ENCODE measurements at places on chromosomes 3 and 15.

DNA sequence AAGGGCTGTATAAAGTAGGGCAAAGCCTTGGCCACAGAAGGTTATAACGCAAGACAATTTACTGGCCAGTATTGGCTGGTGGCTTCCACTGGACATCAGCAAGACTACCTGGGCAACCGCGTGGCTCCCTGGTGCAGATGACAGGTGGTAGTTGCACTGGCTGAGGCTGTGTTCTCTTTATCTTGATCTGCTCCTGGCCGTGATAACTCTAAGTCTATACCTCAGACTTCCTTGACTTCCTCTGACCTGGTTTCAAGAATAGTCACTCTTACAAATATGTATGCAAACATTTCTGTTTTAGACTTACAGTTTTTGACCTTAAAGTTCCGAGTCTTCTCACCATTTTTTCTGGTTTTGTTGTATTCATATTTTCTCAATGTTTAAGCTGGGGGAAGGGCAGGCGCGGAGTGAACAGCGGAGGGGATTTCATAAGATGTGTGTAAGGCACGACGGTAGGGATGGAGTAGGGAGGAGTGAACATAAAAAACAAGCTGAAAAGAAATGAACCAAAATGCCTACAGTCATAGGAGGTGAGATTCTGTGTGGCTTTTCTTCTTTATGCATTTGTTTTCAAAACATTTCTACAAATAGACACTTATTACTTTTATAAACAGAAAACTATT lies 15.2 kb upstream of the TMEM212 start:
- DNase-seq, result no peak

DNA sequence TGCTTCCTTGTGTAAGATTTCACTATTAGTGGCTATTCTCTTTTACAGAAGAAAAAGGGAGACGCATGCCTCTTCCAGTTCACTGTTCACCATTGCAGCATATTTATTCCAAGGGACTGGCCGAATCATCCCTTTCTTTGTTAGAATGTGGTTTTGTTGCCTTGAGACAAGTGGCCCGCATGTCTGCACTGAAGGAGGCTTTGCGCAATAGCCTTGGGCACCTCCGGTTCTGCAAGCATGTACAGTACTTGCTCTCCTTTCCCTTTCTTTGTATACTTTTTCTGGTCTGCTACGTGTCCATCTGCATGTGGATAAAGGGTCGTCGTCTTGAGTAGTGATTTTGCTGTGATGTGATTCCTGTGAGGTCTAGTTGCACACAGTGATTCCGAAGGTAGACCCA lies 43.0 kb downstream of the FLNB start:
- peak; percentile 63 for DNase-seq

DNA sequence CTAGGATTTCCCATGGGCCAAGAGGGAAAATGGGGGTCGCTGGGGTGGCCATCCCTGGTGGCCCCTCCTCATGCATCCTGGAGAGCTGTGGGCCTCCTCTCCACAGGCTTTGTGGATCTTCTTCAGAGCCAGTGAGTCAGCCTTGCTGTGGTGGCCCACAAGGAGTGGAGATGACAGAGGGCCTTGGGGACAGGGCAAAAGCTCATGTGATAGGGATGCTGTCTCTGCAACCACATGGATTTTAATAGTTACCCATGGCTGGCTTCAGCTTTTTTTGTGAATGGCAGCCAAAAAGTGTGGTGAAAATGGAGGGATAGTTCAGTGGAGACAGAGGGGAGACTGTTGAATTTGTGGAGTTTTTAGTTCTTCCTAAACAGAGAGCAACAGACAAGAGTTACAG lies 1.2 kb downstream of the TF start:
- no peak for DNase-seq

DNA sequence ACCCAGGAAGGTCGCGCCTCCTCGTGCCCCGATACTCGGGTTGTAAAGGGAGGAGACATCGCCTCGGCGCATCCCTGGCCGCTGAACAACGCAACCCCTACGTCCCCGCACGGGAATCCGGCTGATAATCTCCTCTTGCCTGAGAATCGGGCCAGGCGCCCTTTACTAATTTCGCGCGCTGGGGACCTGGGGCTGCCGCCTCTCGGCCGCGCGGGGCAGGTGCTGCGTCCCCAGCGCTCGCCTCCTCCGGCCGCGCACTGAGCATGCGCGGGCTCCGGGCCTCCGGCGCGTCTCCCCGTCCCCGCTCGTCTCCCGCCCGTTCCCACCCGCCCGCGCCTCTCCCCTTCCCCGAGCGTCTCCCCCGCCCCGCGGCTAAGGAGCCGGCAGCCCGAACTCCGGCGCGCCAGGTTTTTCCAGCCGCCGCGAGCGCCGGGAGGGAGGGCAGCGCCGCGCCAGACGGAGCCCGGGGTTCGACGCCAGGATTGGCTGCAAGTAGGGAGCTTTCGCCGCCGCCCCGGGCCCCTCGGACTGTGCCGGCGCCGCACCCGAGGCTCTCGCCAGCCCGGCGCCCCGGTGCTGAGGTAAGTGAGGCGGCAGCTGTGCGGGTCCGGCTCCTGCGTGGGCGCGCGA lies at the start of gene CNTN4:
CNTN4 (plus strand) TSS at position 469 of the 630 bp plus-strand sequence.
- DNase-seq, result peak; percentile 23

DNA sequence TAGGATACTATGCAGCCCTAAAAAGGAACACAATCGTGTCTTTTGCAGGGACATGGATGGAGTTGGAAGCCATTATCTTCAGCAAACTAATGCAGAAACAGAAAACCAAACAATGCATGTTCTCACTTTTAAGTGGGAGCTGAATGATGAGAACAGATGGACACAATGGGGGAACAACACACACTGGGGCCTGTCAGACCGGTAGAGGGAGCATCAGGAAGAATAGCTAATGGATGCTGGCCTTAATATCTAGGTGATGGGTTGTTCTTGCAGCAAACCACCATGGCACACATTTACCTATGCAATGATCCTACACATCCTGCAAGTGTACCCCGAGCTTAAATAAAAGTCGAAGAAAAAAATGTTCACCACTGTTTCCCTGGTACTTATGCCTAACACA lies 17.5 kb downstream of the SENP7 start:
- DNase-seq, result no peak

DNA sequence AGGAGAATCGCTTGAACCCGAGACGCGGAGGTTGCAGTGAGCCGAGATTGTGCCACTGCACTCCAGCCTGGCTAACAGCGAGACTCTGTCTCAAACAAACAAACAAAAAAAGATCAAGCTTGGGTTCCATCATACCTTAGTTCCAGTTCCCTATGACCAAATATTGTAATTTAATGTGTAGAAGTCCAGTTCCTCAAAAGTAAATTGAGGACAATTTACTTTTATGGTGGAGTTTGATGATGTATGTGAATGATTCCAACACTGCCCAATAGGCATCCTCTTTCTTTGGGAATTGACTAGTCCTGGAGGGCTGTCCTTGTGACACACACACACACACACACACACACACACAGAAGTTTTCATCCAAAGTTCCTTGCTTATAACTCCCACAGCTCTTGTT lies 2.8 kb upstream of the PKM start:
- DNase-seq, result no peak

- no peak for DNase-seq
Measured at GRCh38 chr3:140870351-140870750, 71.3 kb upstream of the SLC25A36 start.

DNA sequence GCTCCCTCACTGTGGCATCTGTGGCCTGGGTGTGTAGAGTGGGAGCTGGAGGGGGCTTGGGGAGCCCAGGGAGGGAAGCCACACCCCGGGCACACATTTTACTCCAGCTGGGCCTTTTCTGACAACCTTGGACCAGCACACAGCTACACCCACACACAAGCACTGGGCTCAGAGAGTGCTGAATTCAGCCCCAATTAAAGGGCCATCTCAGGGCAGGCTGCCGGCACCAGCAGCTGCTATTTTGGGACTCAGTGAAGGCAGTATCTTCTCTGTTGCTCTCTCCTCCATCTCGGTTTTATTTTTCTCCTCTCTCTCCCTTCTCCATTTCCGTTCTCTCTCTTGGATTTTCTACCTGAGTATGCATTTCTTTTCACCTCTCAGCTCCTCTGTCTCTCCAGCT lies 19.1 kb upstream of the TBC1D21 start:
- DNase-seq, result no peak

DNA sequence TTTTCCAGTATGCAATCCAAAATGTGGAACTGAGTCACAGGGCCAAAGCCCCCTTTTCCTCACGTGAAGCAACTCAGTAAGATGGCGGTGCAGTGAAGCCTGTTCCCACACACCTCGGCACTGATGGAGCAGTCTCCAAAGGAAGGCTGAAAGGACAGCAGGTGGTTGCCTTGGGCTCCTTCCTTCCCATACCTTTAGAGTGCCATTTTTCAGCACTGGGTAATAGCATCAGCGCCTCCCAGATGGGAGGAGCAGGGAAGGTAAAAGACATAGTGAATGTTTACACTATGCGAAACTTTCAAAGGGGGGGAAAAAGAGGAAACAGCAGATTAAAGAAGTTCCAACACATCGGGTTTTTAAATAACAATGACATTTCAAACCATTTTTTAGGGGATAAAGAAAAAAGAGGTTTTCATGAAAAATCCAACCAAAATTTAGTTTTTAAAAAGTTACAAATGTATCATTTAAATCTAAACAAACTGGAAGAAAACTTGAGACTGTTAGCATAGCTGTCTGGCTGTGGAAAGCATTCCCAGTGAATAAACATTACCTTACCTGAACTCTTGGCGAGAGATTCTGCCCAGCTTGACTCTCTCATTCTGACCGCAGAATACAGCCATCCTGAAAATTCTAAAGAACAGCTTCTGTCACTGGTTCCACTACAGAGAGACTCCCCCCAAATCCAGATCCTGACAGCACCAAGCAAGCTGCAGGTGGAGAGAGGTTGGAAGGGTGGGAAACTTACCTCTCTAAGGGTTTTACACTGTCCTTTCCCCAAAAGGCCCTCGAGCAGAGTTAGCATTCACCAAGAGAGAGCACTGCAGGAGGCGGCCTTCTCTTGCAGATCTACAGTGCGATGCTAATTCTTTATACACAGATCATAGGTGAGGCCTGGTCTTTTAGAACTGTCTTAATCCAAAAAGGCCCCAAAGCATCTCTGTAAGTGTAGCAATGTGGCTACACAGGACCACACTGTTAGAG lies 32.6 kb downstream of the ABCC5 start:
- no peak for DNase-seq

- no peak for DNase-seq
Measured at GRCh38 chr3:111373861-111374260, 168.1 kb upstream of the CD96 start.

GRCh38 chr15:29348336-29348914 lies 78.8 kb upstream of the NSMCE3 start:
- no peak for DNase-seq

GRCh38 chr15:58486564-58486963 lies 54.8 kb downstream of the LIPC start:
- DNase-seq, result no peak

GRCh38 chr3:155946178-155946577 lies 75.7 kb downstream of the GMPS start:
- no peak for DNase-seq

- DNase-seq, result no peak
Measured at GRCh38 chr3:185711255-185711870, 113.5 kb downstream of the IGF2BP2 start.

DNA sequence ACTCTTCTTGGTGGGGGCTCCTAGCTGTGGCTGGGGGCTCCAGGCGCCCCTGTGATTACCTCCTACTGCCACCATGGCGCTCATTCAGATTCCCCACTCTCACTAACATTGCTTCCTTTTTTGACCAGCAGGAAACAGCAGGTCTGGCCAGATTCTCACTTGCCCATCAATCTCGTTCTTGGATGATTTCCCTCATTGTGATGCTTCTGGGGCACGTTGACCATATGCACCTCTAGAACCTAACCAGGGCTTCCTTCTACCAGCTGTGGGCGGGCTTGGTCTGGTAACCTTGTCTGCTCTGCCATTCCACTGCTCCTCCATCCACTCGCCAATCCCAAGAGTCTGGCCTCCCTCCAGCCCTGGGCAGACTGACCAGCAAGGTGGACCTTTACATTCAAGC lies 35.9 kb upstream of the PTPN23 start:
- DNase-seq, result peak; percentile 37

GRCh38 chr3:32097768-32098167 lies 8.7 kb upstream of the GPD1L start:
- DNase-seq, result no peak

GRCh38 chr15:93070132-93070531 lies 18.9 kb downstream of the RGMA start:
- DNase-seq, result no peak

DNA sequence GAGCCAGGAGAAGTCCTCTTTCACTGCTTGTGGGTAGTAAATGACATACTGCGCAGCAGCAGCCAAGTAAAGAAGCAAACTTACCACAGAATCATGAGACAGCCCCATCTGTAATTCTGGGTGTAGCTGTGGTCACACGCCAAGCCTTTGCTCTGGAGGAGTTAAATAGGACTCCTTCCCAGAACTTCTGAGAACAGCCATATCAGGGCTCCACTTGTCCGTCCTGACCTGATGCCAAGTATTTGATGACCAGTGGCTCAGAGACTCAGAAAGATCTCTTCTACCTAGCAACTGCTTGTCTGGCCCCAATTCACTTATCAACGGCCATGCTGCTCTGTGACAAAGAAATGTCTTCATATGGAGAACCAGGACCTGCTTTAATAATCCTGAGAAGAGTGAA lies 20.6 kb upstream of the GOLIM4 start:
- DNase-seq, result no peak

DNA sequence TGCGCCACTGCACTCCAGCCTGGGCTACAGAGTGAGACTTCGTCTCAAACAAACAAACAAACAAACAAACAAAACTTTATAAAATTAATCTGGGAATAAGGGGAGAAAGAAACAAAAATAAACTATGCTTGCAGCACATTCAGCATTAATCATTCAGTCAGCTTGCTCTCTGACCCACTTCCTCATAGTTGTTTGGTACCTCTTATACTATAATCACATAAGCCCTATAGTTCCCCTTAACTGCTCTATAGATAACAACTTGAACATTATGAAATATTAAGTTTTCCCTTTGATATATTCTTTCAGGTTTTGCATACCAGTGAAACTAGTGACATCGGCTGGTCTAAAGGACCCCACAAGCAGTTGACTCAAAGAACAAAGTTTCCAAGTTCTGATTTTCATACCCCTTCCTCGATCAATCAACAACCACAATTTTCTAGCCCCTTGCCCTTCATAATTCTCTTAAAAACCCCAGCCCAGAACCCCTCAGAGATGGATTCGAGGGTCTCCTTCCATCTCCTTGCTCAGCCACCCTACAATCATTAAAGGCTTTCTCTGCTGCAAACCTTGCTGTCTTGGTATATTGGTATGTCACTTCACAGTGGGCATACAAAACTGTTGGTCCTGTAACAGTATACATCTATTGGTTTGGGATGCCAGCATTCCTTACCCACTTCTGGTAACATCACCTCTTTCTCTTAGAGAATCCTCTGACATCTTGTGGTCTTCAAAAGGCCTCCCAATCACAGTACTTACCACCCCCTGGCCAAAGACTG lies 26.4 kb downstream of the BCL2L10 start:
- no peak for DNase-seq

All from KBM-7 (cell line).